ENCODE measurements at places on chromosomes 3 and 15.
A peak's percentile ranks its signal among the peaks of the same experiment; 100 is the strongest.

- DNase-seq, result no peak
Observed at GRCh38 chr3:169505577-169506230, 157.8 kb downstream of the MECOM start.

DNA sequence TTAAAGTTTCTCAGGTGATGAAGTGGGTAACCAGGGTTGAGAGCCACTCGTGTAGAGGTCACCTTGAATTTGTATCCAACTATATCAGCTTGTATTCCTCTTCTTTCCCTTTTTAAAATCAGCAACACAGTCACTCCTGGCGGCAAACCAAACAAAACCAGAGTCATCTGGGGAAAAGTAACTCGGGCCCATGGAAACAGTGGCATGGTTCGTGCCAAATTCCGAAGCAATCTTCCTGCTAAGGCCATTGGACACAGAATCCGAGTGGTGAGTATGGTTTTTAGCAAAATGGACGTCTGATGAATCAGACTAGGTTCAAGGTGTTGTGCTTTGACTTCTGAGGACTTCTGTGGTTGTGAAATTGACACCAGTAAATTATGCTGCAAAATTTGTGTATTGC, 3.9 kb downstream of the RPL35A start:
- no peak for DNase-seq

DNA sequence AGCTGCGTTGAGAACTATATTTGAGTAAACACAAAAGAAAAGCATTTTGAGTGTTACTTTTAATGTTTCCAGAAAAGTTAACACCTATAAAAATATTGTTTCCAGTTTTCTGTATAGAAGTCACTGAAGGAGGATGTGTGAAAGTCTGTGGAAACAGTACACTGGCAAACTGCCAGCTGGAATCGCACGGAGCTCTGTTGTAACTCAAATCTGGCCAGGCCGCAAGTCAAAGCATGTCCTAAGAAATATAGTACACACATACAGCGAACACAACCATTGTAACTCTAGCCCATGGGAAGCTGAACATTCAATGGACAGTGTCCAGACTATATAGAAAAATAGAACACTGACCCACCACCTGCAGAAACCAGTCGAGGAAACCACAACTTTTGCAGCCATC, 657.2 kb downstream of the FHIT start:
- no peak for DNase-seq

DNA sequence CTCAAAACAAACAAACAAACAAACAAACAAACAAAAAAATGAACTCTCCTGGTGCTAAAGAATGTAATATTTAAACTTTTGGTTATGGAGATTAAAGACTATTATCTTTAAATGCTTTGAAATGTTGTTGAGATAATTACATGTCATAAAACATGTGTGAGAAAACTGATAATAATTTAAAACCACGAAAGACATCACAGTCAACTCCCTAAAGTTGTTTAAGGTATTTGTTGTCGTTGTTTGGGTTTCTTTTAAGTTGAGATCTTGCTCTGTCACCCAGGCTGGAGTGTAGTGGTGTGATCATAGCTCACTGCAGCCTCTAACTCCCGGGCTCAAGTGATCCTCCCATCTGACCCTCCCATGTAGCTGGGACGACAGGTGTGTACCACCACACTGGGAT, 12.0 kb downstream of the EFCAB12 start:
- DNase-seq, result no peak

GRCh38 chr3:186235554-186235953, 126.5 kb downstream of the DGKG start:
- DNase-seq, result no peak

DNA sequence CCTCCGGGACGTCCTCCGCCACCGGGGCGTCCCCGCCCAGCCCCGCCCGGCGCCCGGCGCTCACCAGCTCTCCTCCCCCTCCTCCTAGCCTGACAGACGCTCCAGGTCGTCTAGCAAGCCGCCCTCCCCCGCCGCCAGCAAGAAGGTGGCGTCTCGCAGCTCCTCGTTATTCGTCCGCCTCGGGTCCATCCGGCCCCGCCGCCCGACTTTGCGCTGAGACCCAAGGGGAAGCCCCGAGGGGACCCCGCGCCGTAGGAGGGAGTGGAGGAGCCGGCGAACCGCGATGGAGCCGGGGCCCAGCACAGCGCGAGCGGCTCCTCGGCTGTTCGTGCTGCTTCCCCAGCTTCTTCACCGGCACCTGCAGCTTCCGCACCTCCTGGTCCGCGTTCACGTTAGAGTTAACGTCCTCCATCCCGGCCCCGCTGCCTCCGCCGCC, 26.3 kb upstream of the MTHFS start:
- peak; percentile 35 for DNase-seq

- no peak for DNase-seq
Observed at GRCh38 chr15:31360843-31361763, 34.5 kb downstream of the KLF13 start.

DNA sequence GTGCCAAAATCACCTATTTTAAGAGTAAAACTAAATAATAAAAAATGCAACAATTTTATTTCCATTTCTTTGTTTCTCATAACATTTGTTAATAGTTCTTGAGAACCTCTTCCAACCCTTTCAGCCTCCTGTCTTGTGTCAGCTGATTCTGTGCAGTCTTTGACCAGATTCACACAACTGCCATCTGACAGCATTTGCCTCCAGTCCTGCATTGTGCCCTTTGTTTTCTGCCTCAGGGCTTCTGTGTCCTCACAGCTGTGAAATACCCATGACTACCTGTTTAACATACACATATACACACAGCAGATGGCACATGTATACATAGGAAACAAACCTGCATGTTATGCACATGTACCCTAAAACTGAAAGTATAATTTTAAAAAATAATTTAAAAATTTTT, 13.2 kb upstream of the CNTN6 start:
- DNase-seq, result no peak
